Fibroblast of mammary gland (primary cell): ENCODE measurements at places on chromosomes 3 and 15.

DNA sequence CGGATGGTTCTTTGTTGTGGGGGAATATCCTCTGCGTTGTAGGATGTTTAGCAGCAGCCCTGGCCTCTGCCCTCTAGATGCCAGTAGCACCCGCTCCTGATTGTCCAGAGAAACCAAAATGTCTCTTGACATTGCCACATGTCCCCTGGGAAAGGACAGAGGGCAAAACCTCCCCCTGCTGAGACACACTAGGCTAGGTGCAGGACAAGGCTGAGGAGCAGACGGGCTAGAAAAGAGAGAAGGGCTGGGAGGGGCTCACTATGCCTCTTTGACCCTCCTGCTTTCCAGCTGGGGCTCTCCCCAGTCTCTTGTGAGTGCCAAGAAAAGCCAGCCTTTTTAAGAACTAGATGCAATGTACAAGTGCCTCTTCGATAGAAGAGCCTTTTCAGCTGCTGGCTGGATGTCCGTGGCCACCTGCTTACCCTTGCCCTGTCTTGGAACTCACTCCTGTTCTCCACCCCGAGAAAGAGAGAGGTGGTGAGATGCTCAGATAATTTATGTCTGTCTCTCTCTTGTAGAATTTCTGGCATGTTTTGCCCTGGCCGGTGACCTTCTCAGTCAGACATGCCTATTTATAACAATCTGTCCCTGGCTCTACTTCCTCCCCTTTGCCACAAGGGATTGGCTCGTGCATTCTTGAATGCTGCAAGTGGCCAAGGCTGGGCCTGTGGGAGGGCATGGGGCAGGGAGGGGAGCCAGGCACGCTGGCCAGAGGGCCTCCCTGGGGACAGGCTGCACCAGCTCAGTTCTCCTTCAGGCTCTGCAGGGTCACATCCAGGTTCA is 142.6 kb downstream of the RPLP1 start:
- DNase-seq, result no peak

DNA sequence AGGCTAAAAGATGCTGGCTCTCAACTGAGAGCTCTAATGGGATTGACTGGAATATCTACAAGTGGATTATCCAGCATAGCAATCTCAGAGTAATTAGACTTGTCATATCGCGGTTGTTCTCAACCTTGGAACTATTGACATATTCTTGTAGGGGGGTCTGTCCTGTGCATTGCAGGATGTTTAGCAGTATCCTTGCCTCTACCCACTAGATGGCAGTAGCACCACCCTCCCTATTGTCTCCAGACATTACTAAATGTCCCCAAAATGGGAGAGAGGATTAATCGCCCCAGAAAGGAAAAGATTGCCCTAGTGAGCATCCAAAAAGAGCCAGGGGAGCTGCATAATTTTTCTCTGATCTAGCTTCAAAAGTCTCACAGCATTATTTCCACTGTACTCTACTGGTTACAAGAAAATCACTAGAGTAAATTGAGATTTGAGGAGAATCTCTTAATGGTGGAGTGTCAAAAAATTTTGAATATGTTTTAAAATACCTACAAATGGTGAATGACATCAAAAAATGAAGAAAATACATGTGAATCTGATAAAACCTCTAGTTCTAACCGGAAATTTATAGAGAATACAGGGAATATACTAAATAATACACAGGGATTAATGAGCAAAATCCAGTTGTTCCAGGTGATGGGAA is 388.2 kb upstream of the AGTR1 start:
- peak; percentile 63 for DNase-seq

DNA sequence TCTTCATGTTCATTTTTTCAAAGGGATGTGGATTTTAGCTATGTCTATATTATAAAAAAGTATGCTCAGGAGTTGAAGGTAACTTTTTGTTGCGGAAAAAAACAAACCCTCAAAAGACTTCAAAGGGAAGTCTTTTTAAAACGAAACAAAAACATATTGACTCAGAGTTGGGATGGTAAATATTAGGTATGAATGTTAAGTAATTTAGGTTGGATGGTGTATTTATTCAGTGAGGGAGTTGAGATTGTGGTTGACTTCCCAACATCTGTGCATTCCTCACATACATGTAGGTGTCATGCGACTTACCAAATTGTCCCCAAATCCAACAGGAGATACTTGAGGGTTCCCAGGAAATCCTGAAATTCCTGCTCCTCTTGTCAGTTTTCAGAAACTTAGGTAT is 32.7 kb upstream of the PLSCR5 start:
- no peak for DNase-seq

- DNase-seq, result no peak
These were observed 6.8 kb upstream of the SLITRK3 start for GRCh38 chr3:165202995-165203394.

DNA sequence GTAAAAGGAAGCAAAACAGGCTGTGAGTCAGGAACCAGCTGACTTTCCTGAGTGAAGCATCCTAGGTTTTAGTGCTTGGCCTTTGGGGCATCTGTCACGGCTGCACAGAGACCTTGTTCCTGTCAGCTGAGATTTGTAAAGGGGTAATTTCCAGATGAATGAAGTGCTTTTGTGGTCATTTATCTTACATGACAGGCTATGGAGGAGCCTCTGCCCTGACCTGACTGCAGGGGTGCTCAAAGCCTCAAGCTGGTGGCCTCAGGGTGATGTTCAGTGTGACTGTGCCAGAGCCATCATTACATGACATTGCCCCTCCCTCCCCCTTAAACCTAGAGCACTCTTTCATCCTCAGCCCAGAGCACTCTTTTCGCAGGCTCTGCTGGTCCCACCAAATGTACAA is 132.5 kb downstream of the ARNT2 start:
- DNase-seq, result no peak

DNA sequence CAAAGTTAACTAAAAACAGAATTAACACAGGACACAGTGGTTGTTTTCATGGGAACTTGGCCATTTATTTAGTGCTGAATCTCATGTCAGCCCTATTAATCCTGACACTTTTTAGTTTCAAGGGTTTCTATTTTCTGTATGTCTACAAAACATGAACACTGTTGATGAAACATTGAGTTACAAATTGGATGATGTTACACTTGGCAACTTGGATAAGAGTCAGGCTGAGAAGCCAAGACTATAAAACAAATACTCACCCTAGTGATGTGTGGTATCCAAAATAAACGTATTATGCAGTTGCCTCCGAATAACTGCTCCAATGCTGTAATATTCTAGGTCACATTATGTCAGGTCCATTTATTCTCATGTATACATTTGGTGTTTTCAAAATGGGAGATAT is 349.6 kb downstream of the ZIC1 start:
- DNase-seq, result peak; percentile 50

- DNase-seq, result no peak
These were observed 173.6 kb upstream of the LYSMD4 start for GRCh38 chr15:99906793-99907192.

GRCh38 chr3:179286331-179286730 is 35.4 kb upstream of the KCNMB3 start:
- DNase-seq, result no peak

GRCh38 chr15:47179988-47180387 is 537.3 kb upstream of the SEMA6D start:
- DNase-seq, result no peak

- DNase-seq, result peak; percentile 78
These were observed 123.9 kb downstream of the OXNAD1 start for GRCh38 chr3:16388850-16389441.

DNA sequence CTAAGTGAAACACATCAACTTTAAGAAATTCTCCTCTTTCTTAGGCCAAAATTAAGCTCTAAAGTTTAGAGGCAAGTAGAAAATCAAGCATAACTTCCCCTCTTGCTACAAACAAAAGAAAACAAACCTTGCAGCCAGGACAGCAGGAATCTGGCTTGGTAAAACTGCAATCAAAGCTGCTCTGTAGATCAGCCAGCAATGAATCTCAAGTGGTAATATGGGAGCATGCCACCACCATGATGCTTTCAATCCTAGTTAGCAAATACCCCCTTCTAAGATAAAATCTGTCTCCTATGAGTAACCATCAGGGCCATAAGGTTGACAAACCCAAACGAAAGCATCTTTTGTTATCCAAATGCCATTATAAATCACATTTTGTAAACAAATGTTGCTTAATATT is 208.3 kb upstream of the PLSCR5 start:
- no peak for DNase-seq

- DNase-seq, result no peak
These were observed 244.4 kb downstream of the ZBTB20 start for GRCh38 chr3:114902691-114903101.

DNA sequence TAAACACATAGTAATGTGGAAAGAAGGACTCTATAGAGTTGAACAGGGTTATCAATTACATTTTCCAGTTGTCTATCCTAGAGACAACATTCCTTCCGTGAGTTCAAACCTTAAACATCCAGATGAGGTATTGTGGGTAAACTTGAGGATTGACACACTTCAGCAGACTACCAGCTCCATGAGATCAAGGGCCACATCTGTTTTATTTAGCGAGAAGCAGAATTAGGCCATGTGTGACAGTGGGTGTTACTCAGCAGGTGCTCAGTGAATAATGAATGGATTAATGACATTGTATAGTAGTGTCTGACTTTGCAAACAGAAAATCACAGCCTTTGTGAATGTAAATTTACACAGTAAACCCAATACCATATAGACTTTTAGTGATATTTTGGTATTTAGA is 941.1 kb upstream of the CFAP20DC start:
- DNase-seq, result no peak

DNA sequence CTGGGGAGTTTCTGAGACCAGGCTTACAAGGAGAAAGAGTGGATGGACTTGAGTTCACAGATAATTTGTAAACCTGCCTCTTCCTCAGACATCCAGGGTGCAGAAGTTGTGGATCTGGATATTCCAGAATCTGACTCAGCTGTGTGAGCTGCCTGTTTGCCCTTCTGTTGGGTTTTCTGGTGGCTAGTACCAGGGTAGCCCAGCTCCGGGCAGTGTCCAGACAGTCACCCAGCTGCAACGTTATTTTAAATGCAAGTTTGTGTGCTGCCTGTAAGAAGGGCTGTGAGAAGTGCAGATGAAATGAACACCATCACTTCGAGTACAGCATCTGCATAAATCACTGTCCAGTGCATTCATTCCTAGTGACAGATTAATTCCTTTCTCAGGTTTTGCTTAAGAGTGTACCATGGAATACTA is 1053.0 kb downstream of the TUSC7 start:
- no peak for DNase-seq

- DNase-seq, result no peak
These were observed 252.1 kb downstream of the SLCO3A1 start for GRCh38 chr15:92105611-92106010.

DNA sequence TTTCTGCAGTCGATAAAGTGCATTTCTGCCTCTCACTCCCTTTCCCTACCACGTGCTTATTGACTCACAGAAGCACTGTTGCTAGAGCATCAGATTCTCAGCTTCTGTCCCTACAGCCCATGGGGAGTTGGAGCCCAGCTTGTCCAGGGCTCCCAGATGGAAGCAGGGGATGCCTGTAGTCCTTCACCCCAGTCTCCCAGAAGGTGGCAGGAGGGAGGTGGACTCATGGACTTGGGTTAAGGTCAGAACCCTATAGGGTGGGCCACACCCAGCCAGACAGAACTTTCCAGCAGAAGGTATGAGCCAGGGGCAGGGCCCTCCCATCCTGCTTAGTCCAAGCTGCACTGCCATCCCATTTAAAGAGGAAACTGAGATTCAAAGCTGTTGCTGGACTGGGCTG is 33.1 kb upstream of the SEMA3F start:
- DNase-seq, result peak; percentile 23

- no peak for DNase-seq
These were observed 954.5 kb downstream of the ZPLD1 start for GRCh38 chr3:103389356-103389755.

GRCh38 chr3:122200661-122201060 is 17.2 kb downstream of the CASR start:
- DNase-seq, result no peak

- peak; percentile 50 for DNase-seq
These were observed at the start of gene SH3BP5 for GRCh38 chr3:15332405-15333098. Gene SH3BP5 (minus strand): TSS chr3:15332586. CDS start chr3:15332408, 178 bp downstream.

GRCh38 chr15:74172701-74173379 is 670 bp upstream of the ISLR start:
- peak; percentile 62 for DNase-seq

GRCh38 chr15:82656641-82657266 is 9.6 kb upstream of the CPEB1 start:
- DNase-seq, result no peak

DNA sequence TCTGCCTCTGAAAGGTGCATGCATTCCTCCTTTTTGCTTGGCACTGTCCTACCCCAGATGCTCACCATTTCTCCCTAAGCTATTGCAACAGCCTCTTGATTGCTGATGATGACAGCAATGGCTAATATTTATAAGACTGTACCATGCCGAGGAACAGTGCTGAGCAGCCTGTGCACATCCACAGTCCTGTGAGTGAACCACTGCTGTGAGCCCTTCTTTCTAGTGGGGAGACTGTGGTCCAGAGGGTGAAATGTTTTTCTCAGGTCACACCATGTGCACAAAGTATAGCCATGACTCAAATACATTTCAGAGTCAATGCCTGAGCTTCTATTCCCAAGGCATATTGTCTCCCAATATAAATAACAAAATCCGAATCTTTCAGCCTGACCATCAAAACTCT is 231.2 kb upstream of the LRTM1 start:
- DNase-seq, result no peak

- DNase-seq, result peak; percentile 85
These were observed 943.2 kb downstream of the MCTP2 start for GRCh38 chr15:95174301-95175259.

DNA sequence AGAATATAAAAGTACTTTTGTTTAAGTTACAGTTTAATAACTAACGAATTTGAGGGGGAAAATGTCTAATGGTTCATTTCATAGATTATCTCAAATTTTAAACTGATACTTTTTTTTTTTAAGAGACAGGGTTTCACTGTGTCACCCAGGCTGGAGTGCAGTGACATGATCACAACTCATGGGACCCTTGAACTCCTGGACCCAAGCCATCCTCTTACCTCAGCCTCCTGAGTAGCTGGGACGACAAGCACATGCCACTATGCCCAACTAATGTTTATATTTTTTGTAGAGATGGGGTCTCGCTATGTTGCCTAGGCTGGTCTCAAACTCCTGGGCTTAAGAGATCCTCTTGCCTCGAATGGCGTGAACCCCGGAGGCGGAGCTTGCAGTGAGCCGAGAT is 16.5 kb downstream of the LRRC58 start:
- DNase-seq, result no peak

DNA sequence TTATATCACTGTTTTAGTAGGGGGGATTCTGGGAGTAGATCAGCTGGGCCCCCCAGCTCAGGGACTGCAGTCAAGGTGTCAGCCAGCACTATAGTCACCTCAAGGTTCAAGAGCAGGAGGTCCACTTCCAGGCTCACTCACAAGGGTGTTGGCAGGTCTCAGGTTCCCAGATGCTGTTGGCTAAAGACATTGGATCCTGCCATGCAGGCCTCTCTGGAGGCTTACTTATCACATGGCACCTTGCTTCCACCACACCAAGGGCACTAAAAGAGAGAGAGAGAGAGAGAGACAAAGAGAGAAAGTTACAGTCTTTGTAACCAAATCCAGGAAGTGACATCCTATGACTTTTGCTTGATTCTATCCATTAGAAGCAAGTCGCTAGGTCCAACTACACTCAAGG is 7.5 kb upstream of the PPP1R14D start:
- DNase-seq, result no peak
